ENCODE measurements at places on chromosomes 1 and 21. TPM values are rescaled to one million over a fixed set of nuclear protein-coding genes. Genes with fewer than 3 reads are reported as not detected.

KLHL17 gene
- total RNA-seq: 2.9 TPM

TCHHL1 gene
- not detected for total RNA-seq

AMPD2 gene
- 75.8 TPM for total RNA-seq

C1orf94 gene
- not detected for total RNA-seq

KIF21B gene
- 1.2 TPM for total RNA-seq

TDRD5 gene
- total RNA-seq: not detected

ANGPTL1 gene
- total RNA-seq: not detected

RNF186 gene
- not detected for total RNA-seq

COA7 gene
- total RNA-seq: 4.1 TPM

NCF2 gene
- 2.7 TPM for total RNA-seq

IBA57 gene
- 7.4 TPM for total RNA-seq

LCE6A gene
- total RNA-seq: not detected

TMEM81 gene
- 1.3 TPM for total RNA-seq

RGS8 gene
- 0.29 TPM for total RNA-seq

Data from A172 (cell line).